ENCODE measurements at places on chromosomes 12 and 14.

- no peak for DNase-seq
These were observed at the start of gene NEUROD4 for GRCh38 chr12:55019784-55020183. NEUROD4 (plus strand) TSS chr12:55019974; CDS start chr12:55026440, 6,466 bp downstream.

DNA sequence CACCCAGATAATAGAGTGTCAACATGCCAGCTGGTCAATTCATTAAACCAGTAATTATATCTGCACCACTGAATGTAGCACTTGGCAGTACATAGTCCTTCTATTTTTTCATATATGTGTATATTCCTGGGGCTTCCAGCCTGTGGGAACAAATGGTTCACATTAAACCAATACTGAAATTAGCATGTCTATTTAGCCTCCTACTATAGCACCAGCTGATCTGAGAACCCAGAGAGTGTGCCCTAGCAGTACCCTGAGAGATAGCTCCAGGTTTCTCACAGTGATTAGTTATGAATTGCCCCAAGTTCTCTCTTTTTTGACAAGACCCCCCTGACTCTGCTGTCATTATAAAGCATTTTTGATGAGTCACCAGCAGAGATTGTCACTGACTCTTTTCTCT is 1097.3 kb upstream of the FLRT2 start:
- no peak for DNase-seq

GRCh38 chr12:69459477-69459876 is 10.7 kb upstream of the FRS2 start:
- no peak for DNase-seq

GRCh38 chr12:126139355-126139754 is 1074.1 kb downstream of the AACS start:
- no peak for DNase-seq

DNA sequence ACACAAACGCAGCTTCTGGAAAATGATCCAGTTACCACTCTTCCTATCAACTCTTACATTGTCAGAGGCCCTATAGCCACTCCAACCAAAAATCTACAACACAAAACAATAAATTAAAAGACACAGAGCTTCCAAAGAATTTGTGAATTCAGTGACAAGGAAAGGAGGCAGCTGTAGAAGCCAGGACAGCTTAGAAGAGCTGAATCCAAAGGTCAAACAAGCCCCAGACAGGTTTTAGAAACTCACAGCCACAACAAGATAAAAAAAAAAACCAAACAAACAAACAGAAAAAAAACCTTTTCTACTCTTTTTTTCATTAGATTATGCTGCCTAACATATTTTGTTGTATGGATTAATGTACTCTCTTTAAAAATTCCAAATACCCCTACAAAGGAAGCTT is 94.4 kb downstream of the KIF21A start:
- no peak for DNase-seq

DNA sequence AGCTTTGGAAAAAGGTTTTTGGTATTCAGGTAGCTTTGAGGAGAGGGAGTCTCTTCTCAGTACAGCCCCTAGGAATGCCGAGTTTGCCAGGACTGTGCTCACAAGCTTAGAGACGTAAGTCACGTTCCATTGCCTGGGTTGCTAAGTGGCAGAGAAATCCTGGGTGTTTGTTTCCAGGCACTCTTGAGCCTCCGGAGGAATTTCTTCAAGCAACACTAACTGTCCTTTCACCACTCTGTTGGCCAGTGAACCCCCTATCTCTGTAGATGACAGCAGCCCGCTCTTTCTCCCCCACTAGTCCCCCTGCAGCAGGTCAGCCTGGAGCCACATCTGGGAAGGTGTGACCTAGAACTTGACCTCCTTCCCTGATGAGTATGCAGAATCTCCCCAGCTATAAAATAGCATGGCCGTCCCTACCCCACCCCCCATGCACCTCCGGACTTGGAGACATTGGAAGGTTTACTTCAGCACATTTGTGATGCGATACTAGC is 162.7 kb downstream of the ZFP36L1 start:
- DNase-seq = no peak

GRCh38 chr12:1608713-1609119 is 14.3 kb upstream of the FBXL14 start:
- no peak for DNase-seq

DNA sequence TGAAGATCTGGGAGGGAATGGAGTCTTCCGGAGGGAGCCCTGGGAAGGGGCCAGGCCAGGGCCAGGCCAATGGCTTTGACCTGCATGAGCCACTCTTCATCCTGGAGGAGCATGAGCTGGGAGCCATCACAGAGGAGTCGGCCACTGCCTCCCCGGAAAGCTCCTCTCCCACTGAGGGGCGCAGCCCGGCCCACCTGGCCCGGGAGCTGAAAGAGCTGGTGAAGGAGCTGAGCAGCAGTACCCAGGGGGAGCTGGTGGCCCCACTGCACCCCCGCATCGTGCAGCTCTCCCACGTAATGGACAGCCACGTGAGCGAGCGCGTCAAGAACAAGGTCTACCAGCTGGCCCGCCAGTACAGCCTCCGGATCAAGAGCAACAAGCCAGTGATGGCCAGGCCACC is 37.7 kb downstream of the PLEKHG3 start:
- no peak for DNase-seq

- DNase-seq = no peak
These were observed 282.8 kb downstream of the CEP128 start for GRCh38 chr14:80658733-80659132.

GRCh38 chr14:23578560-23579310 is at the start of gene JPH4:
JPH4 (minus strand) TSS chr14:23578790; CDS start chr14:23577453, 1,337 bp downstream.
- DNase-seq = no peak

DNA sequence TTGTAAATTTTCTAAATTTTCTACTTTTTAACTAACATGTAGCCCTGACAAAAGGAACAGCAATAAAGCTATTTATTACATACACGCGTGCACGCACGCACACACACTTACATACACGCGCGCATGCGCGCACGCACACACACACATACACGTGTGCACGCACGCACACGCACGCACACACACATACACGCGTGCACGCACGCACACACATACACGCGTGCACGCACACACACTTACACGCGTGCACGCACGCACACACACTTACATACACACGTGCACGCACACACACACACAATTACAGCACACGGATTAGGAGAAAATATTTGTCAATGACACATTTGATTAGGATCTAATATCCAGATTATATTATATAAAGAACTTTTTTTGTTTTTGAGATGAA is 27.9 kb downstream of the DHX37 start:
- no peak for DNase-seq

GRCh38 chr12:14936224-14936861 is 2.0 kb downstream of the ERP27 start:
- DNase-seq = no peak

- no peak for DNase-seq
These were observed 21.4 kb upstream of the PPP4R4 start for GRCh38 chr14:94152676-94153075.

DNA sequence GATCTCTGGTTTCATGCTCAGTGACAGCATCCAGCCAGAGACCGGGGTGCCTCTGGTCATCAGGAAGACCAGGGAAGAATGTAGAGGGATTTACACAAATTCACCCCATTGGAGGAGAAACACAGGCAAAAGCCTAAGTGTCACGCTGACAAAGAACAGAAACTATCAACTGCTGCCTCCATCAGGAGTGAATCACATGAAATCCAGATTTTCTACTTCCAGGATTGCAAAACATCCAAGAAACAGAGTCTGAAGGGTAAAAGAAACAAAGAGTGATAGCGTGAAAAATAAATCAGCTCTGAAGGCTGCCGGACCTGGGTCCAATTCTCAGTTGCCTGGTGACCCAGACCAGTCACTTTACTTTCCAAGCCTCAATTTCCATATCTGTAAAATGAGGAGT is 136.1 kb upstream of the MAP1LC3B2 start:
- DNase-seq = no peak

- DNase-seq = no peak
These were observed 993.9 kb downstream of the GALC start for GRCh38 chr14:86999036-86999435.

DNA sequence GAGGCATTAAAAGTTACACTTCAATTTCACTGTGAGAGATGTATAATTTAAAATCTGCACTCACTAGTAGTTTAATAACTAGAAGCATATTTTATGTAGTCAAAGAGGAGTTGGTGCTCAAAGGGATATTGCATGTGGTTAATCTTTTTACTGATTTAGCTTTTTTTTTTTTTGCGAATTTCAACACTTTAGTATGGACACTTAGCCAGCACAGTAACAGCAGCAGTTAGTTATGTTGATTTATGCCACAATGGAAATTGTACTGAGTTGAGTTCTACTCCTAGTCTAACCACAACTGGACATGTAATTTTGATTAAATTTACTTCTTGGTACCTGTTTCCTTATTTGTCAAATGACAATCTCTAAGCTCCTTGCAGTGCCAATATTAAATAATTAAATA is 104.2 kb downstream of the RERG start:
- no peak for DNase-seq

GRCh38 chr12:104279164-104279563 is 24.4 kb upstream of the EID3 start:
- DNase-seq = no peak

DNA sequence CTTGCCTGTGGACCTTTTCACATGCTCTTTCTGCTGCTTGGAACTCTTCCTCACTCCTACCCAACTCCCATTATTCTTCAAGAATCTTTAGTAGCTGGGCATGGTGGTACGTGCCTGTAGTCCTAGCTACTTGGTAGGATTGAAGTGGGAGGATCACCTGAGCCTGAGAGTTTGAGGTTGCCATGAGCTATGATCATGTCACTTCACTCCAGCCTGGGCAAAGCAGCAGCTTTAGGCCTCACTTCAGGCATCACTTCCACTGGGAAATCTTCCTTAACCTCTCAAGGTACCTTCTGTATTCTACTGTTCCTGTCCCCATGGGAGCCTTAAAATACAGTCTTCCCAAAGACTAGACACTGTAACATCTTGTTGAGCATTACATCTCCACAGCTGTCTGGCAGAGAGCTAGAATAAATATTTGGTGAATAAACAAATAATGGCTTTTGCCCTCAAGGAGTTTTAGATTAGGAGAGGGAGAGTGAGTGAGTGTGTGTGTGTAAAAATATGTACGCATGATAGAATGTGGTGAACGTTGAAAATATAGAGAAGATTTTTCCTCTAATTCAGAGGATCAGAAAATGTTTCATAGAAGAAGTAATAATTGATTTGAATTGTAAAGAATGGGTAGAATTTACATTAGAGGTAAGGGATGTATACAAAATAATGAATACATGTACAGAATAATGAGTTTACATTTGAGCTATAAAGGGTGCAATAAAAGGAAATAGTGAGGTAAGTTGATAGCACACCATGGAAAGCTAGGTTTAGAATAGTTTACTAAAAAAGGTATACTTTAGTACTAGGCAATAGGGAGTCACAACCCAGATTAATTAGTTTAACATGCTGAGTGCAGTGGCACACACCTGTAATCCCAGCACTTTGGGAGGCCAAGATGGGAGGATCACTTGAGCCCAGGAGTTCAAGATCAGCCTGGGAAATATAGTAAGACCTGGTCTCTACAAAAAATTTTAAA is 29.2 kb upstream of the BMAL2 start:
- no peak for DNase-seq

- DNase-seq = no peak
These were observed 133.3 kb downstream of the FLRT2 start for GRCh38 chr14:85663256-85663655.

GRCh38 chr12:108822497-108823205 is 34.7 kb downstream of the SSH1 start:
- no peak for DNase-seq

GRCh38 chr12:19447386-19447785 is 8.1 kb downstream of the AEBP2 start:
- DNase-seq = no peak

- DNase-seq = no peak
These were observed 69.3 kb upstream of the FRMD6 start for GRCh38 chr14:51582437-51582836.

DNA sequence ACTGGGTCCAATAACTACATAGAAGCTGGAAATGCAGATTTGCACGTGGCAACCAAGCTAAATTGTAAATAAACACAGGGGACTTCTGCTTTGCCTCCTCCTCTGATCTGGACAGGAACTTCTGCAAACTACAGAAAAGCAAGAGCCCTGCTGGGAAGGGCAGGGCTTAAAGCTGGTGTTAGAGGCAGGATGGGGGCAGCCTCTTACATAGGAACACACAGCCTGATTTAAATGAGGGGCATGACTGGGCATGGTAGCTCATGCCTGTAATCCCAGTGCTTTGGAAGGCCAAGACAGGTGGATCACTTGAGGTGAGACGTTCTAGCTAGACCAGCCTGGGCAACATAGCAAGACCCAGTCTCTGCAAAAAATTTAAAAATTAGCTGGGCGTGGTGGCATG is 46.7 kb downstream of the ERH start:
- DNase-seq = no peak

DNA sequence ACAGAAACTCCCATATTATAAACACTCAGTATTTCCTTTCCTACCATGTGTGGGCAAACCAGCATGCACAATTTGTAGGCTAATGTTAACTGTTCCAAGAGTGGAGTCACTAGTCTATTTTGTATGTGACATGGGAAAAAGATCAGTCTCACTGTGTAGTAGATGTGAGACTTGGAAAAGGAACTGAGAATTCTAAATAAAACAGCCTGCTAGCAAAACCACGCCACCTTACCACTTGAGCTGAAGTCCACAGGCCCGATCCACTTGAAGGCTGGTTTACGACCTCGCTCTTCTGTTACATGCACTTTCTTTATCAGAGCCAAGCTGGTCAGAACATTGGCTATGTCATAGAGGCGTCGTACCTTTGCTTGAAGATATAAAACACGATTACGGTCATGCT is 22.5 kb downstream of the E2F7 start:
- DNase-seq = no peak

DNA sequence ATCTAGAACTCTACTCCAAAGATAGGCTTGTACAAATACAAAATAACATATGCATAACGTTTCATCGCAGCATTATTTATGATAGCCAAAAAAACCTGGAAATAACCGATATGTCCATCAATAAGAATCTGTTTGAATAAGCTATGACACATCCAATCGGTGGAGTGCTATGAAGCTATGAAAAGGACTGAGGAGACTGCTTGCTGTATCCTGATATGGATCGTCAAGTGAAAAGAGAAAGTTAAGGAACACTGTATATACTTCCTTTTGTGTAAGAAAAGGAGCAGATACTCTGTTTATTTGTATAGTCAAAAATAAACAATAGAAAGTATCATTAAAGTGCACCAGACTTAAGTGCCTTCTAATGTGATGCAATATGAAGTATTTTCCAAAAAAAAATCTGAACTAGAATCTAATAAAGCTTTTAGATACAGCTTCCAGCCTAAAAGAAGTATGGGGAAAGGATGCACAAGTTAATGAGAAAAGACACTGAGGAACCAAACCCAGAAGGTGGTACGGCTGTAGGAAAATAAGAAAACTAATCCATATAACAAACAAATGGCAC is 645 bp upstream of the KLHDC1 start:
- DNase-seq = no peak

DNA sequence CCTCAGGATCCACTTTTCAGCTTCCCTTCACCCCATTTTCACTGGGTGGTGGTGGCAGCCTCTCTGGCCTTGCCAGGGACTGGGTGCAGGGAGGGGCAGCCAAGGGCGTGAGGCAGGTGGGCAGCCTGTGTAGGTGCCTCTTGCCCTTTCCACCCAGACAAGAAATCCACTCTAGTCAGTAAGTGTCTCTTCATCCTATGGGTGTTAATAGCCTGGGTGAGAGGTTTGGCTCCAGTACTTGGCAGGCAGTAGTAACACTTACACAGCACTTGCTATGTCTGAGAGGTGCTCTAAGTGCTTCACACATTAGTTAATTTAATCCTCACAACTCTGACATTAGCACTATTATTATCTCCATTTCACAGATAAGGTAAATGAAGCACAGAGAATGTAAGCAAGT is 171.9 kb downstream of the EMP1 start:
- no peak for DNase-seq

All from activated T-helper 9 cell treated with anti-CD3 and anti-CD28 coated beads, Interleukin-2, amount 50 U/mL, for 16 hours (primary cell).